ENCODE measurements at places on chromosomes 12 and 14.

DNA sequence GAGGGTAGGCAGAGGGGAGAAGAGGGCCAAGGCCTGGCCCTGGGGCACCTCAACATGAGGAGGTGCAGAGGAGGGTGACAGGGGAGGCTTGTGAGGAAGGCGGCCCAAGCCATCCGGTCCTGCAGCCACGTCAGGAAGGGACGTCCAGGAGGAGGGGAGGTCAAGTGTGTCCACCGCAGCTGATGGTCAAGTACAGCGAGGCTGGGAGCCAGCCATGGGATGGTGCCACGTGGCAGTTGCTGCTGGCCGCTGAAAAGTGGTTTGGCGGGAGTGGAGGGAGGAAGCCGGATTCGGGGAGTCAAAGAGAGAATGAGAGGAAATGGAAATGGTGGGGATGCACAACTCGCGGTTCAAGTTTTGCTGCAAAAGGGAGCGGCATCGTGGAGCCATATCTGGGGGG is 41.2 kb downstream of the PRIMA1 start:
- DNase-seq, result no peak

- DNase-seq, result no peak
These were observed 14.4 kb downstream of the SPTLC2 start for GRCh38 chr14:77601846-77602619.

- DNase-seq, result no peak
These were observed 1.4 kb downstream of the NTF3 start for GRCh38 chr12:5433081-5433844.

- no peak for DNase-seq
These were observed 58.0 kb downstream of the PITPNM2 start for GRCh38 chr12:123092866-123093265.

- DNase-seq, result no peak
These were observed 127.2 kb upstream of the MYF6 start for GRCh38 chr12:80580254-80580653.

DNA sequence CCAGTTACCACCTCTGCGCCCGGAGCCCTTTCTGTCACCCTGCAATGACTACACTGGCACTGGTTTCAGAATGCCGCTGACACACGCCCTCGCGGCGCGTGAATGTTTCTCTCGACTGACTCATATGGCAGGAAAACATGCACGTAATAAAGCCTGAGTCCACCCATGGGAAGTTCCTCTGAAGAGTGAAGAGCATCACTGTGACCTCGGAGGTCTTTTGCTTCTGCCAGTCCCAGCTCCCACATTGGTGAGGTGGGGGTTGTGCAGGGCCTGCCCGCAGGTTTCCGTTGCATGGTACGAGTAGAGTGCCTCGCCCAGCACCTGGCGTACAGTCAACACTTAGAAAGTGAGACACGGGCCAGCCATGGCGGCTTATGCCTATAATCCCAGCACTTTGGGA is 11.1 kb upstream of the SLC6A12 start:
- no peak for DNase-seq

DNA sequence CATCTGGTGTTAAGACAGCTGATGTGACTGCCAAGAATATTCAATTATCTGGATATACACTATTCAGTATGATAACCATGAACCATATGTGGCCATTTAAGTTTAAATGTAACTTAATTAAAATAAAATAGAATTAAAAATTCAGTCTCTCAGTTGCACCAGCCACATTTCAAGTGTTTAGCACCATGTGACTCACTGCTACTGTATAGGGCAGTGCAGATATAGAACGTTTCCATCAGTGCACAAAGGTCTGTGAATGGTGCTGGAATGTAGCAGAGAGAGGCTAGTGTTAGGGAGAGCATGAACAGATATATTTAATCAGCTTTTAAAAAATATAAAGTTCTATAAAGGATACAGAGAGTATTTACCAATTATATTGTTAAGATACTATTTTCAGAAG is 28.7 kb downstream of the ARID4A start:
- DNase-seq, result no peak
